Brain pericyte (primary cell): ENCODE measurements at places on chromosomes 2 and 18.

- no peak for DNase-seq
Measured at GRCh38 chr2:150520887-150521664, 33.6 kb upstream of the RND3 start.

GRCh38 chr2:54574107-54574859 is 118.2 kb downstream of the SPTBN1 start:
- DNase-seq = no peak

GRCh38 chr18:12858991-12859390 is 25.0 kb downstream of the PTPN2 start:
- no peak for DNase-seq

DNA sequence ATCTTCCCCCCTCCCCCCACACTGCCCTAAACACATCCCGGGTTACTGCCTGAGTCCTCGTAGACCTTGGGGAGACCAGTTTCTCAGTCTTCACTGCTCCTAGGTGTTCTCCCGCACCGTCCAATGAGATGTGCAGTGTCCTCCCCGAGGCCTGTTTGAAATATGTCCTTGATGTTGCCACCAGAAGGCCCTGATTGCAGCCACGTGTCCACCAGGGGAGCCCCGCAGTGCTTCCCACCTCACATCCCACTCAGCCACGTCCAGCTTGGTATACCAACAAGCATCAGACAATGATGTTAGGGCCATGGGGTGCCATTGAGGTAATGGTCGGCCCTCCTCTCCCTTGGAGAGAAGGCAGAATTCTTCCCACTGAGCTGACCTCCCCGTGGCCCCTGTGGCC is 38.7 kb downstream of the TCF7L1 start:
- DNase-seq = no peak

DNA sequence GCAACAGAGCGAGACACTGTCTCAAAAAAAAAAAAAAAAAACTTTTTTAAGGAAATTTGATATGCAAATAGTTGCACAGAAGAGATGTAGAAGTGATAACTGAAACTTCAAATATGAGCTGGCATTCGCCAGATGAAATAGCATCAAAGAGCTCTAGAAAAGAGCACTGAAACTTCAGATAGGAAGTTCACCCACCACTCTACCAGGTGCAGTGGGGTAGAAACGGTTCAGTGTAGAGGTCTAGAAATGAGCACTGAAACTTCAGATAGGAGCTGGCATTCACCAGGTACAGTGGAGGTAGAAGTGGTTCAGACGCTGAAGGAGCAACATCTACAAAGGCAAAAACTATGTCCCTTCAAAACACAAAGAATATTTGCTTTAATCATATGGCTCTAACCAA is 9.0 kb upstream of the ONECUT2 start:
- DNase-seq = no peak

DNA sequence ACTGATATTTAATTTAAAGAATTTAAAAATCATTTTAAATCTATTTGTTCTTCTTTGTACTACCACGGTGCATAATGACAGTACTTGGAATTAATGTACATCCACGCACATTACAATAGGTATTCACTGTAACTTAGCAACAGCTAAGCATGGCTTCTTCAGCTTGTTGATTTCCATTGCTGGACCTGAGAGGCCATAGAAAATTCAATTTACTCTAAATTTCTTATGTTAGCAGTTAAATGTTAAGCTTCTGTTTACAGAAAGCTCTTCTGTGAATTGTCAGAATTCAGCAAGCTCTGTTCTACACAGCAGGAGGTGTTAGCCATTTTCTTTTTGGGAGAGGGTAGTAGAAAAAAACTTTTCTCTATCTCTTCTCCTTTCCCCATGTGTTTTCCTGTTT is 1149.3 kb upstream of the CDH2 start:
- DNase-seq = no peak

- no peak for DNase-seq
Measured at GRCh38 chr2:211898702-211899101, 639.9 kb downstream of the ERBB4 start.

DNA sequence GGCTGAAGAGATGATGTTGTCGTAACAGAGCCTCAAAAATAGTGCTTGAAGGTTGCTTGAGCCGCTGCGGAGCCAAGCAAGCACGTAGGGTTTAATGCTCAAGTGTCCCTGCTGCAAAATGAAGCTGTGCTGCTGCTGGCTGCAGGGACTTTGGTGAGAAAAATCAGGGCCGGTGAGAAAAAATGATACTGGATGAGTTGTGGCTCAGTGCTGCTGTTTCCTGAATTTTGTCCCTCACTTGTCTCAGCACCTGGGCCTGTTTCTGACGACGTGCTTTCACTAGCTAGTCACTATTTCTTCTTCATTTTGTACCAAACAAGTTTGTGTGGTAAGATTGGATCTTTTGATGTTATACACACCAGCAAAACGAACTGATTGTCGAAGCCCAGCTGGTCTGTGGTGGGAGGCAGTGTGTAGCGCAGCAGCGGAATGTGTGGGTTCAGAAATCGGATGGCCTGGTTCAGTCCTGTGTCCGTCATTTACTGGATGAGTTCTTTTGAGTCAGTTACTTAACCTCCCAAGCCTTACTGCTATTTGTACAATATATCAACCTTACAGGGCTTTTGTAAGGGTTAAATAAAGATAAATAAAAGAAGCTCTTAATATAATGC is 172.8 kb upstream of the FOSL2 start:
- DNase-seq = no peak

GRCh38 chr2:79120194-79120713 is at the start of gene REG1A:
TSS of gene REG1A (plus strand) at chr2:79120488. CDS start at chr2:79120862, 374 bp downstream.
- DNase-seq = no peak

- DNase-seq = no peak
Measured at GRCh38 chr18:46293742-46294181, 189.6 kb downstream of the HAUS1 start.

DNA sequence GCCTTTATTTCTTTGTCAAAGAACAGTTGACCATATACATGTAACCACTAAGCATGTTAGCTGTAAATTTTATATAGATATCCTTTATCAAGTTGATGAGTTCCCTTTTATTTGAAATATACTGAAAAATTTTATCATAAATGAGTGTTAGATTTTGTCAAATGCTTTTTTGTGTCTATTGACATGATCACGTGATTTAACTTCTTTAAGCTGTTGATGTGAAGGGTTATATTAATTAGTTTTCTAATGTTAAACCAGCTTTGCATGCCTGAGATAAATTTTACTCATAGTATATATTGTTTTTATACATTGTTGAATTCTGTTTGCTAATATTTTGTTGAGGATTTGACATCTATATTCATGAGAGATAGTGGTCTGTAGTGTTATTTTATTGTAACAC is 241.9 kb upstream of the CDH20 start:
- no peak for DNase-seq

- DNase-seq = no peak
Measured at GRCh38 chr18:35620765-35621164, 39.2 kb downstream of the GALNT1 start.
